ENCODE measurements at places on chromosomes 3 and 15.

DNA sequence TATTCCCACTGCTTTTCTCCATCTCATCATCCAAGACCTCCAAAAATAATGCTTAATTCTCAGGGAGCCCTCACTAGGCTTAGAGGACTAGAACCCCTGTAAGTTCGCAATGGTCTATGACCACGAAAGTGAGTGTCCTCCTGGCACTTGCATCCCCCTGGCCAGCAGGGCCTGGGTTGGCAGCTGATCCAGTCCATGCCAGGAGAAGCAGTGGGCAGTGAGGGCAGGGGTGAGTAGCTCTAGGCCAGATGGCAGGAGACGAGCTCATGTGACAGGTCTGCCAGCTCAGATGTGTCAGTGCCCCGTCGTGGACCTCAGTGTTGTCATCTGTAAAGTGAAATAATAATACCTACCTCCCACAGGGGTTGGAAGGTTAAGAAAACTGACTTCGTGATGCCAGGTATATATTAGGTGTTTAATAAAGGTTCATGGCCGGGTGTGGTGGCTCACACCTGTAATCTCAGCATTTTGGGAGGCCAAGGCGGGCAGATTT lies 11.1 kb downstream of the GP5 start:
- no peak for DNase-seq

DNA sequence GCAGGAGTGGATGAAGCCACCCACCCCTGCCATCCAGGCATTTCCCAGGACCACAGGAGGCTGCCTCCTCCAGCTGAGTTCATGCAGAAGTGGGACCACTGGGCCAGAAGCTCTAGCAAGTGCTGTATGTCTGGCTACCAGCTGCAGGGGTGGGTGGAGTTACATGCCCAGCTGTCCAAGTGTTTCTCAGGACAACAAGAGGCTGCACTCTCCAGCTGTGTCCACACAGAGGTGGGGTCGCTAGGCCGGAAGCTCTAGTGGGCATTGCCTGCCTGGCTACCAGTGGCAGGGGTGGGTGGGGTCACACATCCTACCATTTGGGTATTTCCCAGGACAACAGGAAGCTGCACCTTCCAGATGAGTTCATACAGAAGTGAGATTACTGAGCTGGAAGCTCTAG lies 234.0 kb upstream of the PPP2R3A start:
- no peak for DNase-seq

GRCh38 chr3:141240687-141241615 lies 9.3 kb downstream of the PXYLP1 start:
- peak; percentile 66 for DNase-seq

GRCh38 chr3:75059120-75059519 lies 444.7 kb upstream of the CNTN3 start:
- DNase-seq: no peak

GRCh38 chr15:94080416-94080815 lies 150.9 kb upstream of the MCTP2 start:
- peak; percentile 83 for DNase-seq

GRCh38 chr15:62739507-62739906 lies 303.0 kb upstream of the TPM1 start:
- peak; percentile 68 for DNase-seq

GRCh38 chr3:169948559-169949448 lies 17.8 kb upstream of the SEC62 start:
- no peak for DNase-seq

DNA sequence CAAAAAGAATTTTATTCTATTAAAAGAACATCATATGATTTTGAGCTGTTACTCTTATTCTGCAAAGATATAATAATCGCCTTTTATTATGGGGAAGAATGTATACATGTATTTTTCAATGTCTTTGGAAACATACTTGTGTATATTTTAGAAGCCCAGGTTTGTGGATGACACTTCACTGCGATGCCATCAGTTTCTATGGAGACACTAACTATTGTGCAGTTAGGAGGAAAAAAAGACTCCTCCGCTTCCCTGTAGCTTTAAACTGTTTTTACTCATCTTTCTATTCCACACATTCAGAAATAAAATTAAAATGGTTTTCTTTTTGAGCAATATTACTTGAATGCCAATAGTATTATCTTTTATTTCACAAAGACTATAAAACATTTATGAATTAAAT lies 305.0 kb downstream of the NLGN1 start:
- no peak for DNase-seq

DNA sequence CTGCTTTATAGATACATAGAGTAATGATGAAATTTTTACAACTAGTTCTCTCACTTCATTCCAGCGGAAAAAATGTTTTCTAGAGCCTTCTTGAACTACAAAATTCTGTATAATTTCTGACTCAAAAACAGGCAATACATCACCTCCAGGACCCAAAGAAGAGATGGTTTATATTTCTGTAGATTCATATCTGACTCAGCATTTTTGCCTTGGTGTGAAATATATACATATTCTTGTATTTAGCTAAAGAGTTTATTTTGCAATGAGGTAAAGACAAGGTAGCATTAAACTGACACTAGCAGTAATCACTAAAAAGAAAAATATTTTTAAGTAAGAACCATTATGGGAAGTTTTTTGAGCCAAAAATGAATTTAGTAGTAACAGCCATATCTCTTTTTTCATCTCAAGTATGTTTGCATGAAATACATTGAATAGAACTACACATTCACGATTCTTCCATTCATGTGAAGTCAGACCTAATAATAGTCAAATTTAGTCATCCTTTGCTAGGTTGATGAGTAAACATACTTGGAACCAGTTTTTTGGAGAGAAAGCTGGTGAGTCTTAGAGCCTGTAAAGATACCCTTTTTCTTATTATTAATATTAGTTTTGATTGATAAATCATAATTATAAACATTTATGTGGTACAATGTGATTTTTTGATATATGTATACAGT lies 31.6 kb downstream of the COL8A1 start:
- DNase-seq: no peak

- DNase-seq: no peak
Measured at GRCh38 chr15:54011656-54012055, 33.4 kb downstream of the UNC13C start.

GRCh38 chr3:172974969-172975368 lies 166.1 kb downstream of the SPATA16 start:
- DNase-seq: no peak

DNA sequence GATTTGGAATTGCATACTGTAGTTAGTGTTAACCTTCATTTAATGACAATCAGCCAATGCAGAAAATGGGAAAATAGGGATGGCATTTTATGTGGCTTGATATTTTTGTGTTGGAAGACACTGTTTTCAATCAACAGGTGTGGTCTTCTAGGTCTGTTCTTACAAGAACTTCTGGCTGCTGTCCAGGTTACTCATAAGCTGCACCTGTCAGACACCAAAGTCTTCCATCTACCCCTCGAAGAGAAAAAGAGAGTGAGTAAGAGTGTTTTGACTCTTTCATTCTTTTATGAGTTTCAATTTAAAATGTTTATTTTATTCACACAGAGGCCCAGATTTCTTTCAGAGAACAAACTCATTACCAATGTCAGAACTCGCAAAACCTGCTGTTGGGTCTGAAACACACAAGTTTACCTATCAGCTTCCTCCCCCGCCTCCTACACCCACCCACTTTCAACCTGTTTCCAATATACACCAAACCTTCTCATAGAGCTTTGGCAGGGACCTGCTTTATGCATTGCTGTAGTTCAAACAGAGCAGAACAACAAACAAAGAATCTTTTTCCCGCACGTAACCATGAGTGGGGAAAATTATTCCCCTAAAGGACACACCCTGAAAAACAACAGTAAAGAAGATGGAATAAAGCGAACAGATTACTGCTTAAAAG lies 767.7 kb upstream of the ALCAM start:
- DNase-seq: no peak

- DNase-seq: peak; percentile 70
Measured at GRCh38 chr3:100002599-100003350, 111.5 kb downstream of the FILIP1L start.

- DNase-seq: no peak
Measured at GRCh38 chr15:100355342-100355741, 13.6 kb upstream of the ADAMTS17 start.

All from fibroblast of skin of scalp (primary cell).